ENCODE measurements at places on chromosomes 11 and 22. TPM values are rescaled to one million over a fixed set of nuclear protein-coding genes. Genes with fewer than 3 reads are reported as not detected.

Gene GALNT18
- 2.2 TPM for total RNA-seq

DNA sequence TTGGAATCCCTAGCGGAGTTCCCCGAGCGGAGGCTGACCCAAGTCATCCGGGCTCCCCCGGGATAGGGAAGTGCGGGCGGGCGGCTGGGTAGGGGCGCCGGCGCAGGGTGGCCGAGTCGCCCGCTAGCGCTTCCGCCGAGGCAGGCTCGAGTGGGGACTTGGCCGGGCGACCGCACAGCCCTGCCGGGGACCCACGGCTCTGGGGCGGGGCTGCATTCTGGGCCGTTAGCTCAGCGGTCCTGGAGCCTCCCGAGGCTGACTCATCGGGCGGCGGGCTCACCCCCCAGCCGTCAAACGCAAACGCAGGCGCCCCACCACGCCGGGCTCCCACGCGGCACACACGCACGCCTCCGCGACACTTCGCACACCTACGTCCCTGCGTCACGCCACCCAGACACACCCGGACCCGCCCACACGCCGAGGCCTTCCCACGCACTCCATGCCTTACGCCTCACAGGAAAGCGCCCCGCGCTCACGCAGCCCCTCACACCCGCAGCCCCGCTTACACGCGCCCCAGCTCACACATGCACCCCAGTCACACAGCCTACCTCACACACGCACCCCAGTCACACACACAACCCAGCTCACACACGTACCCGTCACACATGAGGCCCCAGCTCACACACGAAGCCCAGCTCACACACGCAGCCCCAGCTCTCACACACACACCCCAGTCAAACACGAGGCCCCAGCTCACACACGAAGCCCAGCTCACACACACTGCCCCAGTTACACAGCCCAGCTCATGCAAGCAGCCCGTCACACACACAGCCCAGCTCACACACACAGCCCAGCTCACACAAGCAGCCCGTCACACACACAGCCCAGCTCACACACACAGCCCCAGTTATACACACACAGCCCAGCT is 1.2 kb downstream of the PHLDB1 start:
- peak overlapping the region; percentile 50 for H3K4me3 ChIP-seq
- H3K27ac ChIP-seq = no peak overlapping the region
- H3K36me3 ChIP-seq = no peaks in the 10 kb centered on the region
- peak; percentile 51 for DNase-seq

GRCh38 chr11:11370255-11370961 is 17.4 kb upstream of the CSNK2A3 start:
- no peaks in the 10 kb centered on the region for H3K36me3 ChIP-seq
- H3K27me3 ChIP-seq = peaks cover 7% of the 10 kb centered on the region
- no peaks in the 10 kb centered on the region for H3K4me1 ChIP-seq
- no peak overlapping the region for H3K27ac ChIP-seq
- no peak overlapping the region for H3K4me3 ChIP-seq

DNA sequence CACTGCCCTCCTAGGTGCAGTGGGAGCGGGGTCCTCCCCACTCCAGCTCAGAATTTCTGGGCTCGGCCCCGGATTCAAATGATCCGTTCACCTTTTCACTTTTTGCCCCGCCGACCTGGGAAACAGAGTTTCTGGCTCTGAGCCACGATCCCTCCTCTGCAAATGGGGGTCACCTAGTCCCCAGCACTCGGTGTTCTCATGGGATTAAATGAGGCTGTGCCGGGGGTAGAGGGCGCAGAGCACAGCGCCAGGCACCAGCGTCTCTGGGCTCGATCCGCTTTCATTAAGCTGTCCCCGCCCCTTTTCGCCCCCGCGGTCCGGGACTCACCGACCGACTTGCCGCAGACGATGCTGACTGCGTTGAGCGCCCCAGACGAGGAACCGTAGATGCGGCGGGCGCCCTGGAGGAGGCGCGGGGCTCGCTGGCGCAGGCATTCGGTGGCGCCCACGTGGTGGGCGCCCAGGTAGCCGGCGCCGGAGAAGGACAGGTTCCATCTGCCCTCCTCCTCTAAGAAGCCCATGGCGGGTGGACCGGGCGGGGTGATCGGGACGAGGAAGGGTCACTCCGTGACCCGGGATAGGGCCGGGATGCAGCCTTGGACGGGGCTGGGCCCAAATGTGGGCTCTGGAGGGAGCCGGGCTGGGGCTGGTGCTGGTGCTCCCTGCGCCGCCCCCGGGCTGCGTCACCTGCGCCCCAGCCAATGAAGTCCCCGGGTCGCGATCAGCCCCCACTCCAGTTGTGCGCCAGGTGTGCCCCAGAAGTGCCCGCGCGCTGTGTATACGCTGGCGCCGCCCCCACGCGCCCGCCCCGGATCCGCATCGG is at the start of gene PNPLA5:
TSS of gene PNPLA5 (minus strand) at position 654 of the 823 bp plus-strand sequence. CDS start at position 521, 133 bp downstream.
- H3K27ac ChIP-seq = no peak within 1 kb of the TSS
- H3K36me3 ChIP-seq = no peaks in the 10 kb centered on the region
- peaks cover 47% of the 10 kb centered on the region for H3K27me3 ChIP-seq
- no peak for DNase-seq

Gene C1QTNF4
- 80.9 TPM for total RNA-seq

DNA sequence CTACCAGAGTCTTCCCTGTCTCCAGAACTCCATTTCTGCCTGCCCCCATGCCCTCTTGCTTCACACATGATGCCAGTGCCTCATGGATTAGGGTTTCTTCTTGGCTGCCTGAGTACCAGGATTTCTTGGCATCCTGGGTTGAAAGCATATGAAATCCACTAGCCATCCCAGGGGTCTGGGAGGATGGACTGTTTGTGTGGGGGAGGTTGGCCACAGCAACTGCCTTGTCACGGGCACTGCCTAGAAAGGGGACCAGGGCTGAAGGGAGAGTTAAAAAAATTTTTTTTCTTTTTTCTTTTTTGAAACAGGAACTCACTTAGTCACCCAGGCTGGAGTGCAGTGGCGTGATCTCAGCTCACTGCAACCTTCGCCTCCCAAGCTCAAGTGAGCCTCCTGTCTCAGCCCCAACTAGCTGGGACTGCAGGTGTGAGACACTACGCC is 4.2 kb downstream of the USP35 start:
- H3K36me3 ChIP-seq = no peaks in the 10 kb centered on the region
- no peak overlapping the region for H3K27ac ChIP-seq
- H3K4me3 ChIP-seq = no peak overlapping the region
- H3K4me1 ChIP-seq = peaks cover 27% of the 10 kb centered on the region

- peak; percentile 69 for DNase-seq
- no peaks in the 10 kb centered on the region for H3K27me3 ChIP-seq
- peak overlapping the region; percentile 98 for H3K4me3 ChIP-seq
- H3K27ac ChIP-seq = peak overlapping the region; percentile 97
- H3K4me1 ChIP-seq = peaks cover 27% of the 10 kb centered on the region
Observed at GRCh38 chr11:117097389-117098268, 599 bp downstream of the SIK3 start.

Gene CAPN5
- total RNA-seq = 9.4 TPM

Gene TMPRSS4
- total RNA-seq = not detected

DNA sequence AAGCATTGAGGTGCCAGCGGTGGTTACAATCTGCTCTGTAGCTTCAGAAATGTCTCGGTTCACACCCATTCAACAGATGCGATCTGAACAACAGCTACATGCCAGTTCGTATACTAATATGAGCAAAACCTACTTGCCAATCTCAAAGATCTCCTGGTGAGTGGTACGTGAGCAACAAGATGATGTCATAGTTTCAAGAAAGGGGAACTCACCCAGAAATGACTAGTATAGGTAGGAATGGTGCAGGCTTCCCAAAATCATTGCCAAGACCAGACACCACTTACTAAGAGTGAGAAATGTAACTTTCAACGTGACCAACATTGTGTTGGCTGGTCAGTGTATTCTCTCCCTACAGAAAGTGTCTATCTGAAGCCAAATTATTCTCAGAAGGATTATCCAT is 31.1 kb downstream of the OR6Q1 start:
- no peaks in the 10 kb centered on the region for H3K36me3 ChIP-seq
- no peak overlapping the region for H3K27ac ChIP-seq
- no peaks in the 10 kb centered on the region for H3K27me3 ChIP-seq
- H3K4me1 ChIP-seq = peaks cover 14% of the 10 kb centered on the region
- DNase-seq = peak; percentile 49
- no peak overlapping the region for H3K4me3 ChIP-seq

DNA sequence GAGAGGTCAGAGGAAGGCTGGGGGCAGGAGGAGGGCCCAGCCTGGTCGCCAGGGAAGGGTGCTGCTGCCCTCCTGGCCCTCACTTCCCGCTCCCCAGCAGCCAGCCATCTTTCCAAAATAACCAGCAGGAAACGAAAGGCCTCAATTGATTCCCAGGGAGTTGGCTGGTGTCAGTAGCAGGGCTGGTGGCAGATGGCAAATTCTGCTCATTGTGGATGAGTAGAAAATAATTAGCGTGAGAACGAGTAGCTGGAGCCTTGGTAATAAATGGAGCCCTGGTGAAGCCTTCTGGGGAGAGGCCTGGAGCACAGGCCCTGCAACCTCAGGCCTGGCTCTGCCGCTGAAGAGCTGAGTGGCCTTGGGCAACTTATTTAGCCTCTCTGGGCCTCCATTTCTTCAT is 31.3 kb downstream of the DAGLA start:
- no peak for DNase-seq
- H3K4me3 ChIP-seq = no peak overlapping the region
- H3K36me3 ChIP-seq = no peaks in the 10 kb centered on the region
- no peak overlapping the region for H3K27ac ChIP-seq
- peaks cover 12% of the 10 kb centered on the region for H3K4me1 ChIP-seq
- no peaks in the 10 kb centered on the region for H3K27me3 ChIP-seq

Gene MMP7
- not detected for total RNA-seq

DNA sequence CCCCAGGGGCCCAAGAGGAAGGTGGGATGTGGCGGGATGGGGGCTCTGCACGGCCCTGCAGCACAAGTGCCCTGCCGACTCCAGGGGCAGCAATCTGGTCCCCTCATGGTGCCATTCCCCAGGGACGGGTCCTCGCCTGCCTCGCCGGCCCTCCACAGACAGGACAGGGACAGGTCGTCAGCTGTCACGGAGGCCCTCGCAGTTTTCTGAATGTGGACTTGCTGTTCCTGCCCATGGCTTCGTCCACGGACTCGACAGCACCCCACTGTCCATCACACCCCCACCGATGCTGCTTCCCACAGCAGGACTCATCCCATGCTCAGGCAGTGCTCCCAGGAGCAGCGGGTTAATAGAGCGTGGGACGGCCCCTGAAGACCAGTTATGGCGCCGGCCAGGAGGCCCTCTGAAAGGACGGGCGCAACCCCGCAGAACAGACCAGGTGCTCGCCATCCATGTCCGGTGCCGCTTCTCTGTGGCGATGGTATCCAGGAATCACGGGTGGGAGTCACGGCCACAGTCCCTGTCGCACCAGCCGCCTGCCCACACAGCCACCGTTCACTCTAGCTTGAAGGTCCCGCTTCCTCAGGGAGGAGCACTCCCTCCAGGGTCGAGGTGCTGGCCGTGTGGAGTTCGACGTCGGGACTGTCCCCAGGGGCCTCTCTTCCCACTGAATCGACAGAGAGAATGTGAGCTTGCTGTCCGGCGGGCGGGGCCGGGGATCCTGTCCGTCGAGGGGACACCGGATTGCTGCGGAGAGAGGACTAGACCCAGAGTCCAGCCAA is 18.5 kb upstream of the MUC2 start:
- H3K4me1 ChIP-seq = no peaks in the 10 kb centered on the region
- no peaks in the 10 kb centered on the region for H3K36me3 ChIP-seq
- no peak overlapping the region for H3K27ac ChIP-seq
- no peak overlapping the region for H3K4me3 ChIP-seq
- no peak for DNase-seq

DNA sequence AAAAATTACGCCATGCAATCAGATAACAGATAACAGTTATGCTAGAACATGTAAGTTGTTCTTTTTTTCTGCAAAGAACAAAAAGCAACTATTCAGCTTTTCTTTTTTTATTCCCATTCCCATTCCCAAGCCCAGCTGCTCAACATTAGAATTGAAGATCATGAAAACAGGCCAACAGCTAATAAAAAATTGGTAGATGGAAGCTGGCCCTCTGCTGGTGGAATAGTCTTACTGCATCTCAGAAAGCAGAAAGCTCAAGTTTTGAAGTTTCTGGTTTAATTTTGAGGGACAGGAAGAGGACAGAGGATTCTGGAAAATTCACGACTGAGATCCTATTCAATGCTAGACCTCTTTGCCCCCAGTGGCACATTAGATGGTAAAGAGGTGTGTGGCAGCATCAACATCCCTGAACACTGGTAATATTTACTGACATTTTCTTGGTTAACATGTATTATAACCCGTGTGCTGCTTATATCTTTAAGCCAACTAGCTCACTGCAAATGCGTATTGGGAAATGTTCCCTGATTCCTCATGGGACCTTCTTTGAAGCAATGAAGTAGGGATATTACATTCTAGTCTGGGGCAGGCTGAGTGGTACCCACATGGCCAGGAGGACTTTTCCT is 591.2 kb downstream of the OPCML start:
- H3K4me3 ChIP-seq = no peak overlapping the region
- H3K36me3 ChIP-seq = no peaks in the 10 kb centered on the region
- H3K27ac ChIP-seq = no peak overlapping the region
- no peaks in the 10 kb centered on the region for H3K4me1 ChIP-seq
- DNase-seq = peak; percentile 52
- peaks cover 45% of the 10 kb centered on the region for H3K27me3 ChIP-seq

- DNase-seq = no peak
- no peaks in the 10 kb centered on the region for H3K36me3 ChIP-seq
- H3K4me3 ChIP-seq = no peak overlapping the region
- H3K27me3 ChIP-seq = no peaks in the 10 kb centered on the region
Observed at GRCh38 chr11:91749251-91749650, 475.4 kb upstream of the FAT3 start.

- no peak for DNase-seq
- no peak overlapping the region for H3K27ac ChIP-seq
- no peak overlapping the region for H3K4me3 ChIP-seq
- H3K4me1 ChIP-seq = peaks cover 47% of the 10 kb centered on the region
Observed at GRCh38 chr11:114166897-114167323, 107.4 kb downstream of the ZBTB16 start.

DNA sequence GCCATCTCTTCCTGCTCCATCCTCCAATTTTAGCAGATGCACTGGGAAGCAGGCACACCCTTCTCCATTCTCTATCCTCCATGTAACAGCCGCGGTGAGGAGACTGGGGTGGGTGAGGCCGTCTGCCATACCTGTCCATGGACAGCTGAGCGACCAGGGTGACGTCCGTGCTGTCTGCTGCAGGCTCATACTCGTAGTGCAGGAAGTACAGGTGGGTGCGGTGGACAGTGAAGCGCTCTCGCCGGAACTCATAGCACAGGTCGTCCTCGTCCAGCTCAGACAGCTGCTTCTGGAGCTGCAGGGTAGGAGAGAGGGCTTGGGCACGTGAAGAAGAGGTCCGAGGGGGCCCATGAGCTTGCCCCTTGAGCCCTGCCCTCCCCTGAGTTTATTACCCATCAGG is 257.8 kb upstream of the SYN3 start:
- no peaks in the 10 kb centered on the region for H3K27me3 ChIP-seq
- peaks cover 4% of the 10 kb centered on the region for H3K4me1 ChIP-seq
- DNase-seq = no peak
- peaks cover 2% of the 10 kb centered on the region for H3K36me3 ChIP-seq
- no peak overlapping the region for H3K4me3 ChIP-seq

Gene SERPIND1
- 1.3 TPM for total RNA-seq
